CD4-positive, alpha-beta T cell treated with Interleukin-17A for 1 hour (primary cell): ENCODE measurements at places on chromosomes 16 and 17.

DNA sequence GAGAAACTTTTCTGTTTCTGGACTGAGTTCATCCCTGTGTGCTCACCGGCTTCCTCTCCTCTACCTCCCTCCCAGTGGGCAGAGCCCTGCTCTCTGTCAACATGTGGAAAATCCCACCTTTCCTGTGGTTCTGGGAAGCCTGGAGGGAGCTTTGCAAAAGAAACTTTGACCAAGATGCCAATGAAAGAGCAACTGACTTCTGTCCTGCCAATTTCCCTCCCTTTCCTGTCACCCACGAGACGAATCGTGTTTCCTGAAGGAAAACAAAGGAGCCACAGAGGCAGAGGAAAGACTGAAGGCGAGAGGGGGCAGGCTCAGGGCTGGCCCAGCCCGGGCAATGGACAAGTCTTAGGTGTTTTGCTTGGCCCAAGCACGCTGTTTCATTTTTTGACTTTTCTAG lies 82.8 kb downstream of the PLCG2 start:
- DNase-seq = no peak

DNA sequence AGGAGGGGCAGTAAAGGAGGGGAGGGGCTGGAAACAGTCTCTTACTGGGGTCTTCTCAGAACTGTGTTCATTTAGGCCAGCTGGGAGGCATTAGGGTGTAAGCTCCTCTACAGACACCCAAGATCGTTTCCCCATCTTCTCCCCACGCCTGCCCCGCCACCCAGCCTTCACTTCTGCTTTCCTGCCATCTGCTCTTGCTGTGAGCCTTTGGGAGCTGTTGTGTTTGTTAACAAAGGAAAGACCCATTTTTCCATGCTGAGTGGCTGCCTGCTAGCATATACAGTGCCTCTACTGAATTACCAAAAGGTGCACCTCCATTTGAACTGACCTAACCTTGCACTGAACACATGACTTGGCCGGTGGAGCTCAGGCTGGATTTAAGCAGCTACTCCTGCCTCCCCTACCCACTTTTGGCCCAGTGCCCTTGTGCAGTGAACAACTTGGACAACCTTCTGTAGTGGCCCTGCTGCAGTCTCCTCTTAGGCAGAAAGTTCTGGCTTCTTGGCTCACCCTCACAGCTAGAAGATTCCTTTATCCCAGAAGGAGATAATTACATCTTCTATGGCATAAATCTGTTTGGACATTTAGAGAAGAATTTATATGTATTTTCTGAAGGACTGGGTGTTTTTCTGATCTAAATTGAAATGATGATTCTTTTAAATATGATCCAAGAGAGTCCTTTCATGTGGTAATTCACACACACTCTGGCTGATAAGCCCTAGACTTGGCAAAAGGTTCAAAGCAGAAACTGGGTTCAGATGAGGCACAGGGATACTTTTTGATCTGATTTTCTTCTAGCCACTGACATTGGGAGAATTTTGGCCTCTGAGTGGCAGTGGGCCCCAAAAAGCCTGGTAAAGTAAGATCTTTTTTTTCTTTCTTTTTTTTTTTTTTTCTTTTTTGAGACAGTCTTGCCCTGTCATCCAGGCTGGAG lies 81.9 kb upstream of the HNF1B start:
- DNase-seq = no peak

DNA sequence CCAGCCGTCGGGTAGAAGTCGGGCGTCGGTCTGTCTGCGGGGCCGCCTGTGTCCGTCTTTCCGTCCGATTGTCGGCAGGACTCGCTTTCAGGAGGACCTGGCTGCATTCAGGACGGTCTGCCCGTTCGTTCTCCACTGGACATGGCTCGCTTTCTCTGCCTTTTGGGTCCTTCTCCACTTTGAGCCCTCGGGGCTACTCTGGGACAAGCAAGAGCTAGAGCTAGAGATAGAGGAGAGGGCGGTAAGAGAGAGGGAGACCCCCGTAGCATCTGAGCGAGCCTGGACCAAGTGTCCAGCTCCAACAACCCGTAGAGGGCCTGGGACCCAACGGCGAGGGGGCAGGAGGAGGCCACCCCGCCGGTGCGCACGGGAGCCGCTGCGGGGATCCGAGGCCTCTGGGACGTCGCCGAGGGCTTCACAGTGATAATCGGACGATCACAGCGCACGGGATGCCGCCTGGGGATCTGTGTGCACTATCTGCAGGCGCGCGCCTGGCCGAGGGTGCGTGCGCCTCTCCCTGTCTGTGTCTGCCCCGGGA lies 4.5 kb downstream of the TBX4 start:
- no peak for DNase-seq

- no peak for DNase-seq
Observed at GRCh38 chr17:6160911-6161855, 91.0 kb downstream of the WSCD1 start.

DNA sequence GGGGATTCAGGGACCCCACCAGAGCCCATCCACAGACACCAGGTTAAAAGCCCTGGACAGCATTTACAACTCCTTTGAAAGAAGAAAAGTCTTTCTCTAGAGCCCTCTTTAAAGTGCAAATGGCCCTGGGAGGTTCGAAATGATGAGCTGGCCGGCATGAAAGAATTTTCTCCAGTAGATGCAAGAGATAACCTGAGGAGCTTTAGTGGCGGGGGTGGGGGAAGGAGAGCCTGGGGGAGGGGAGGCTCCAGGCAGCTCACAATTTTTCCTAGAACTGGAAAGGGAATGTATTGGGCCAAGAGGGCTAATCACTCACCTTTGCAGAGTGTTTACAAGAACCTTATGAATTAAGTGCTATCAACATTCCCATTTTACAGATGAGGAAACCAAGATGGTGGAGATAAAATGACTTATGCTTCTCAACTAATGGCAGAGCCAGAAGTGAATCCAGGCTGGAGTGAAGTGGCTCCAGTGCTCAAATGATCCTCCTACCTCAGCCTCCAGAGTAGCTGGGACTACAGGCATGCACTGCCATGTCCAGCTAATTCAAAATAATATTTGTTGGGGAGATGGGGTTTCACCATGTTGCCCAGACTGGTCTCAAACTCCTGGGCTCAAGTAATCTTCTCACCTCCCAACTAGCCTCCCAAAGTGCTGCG lies 4.2 kb upstream of the CDH1 start:
- no peak for DNase-seq

- no peak for DNase-seq
Observed at GRCh38 chr17:49431743-49432142, 17.1 kb upstream of the PHB1 start.

GRCh38 chr17:6556121-6557039 lies at the start of gene PITPNM3:
PITPNM3 (minus strand) TSS chr17:6556555; CDS start chr17:6556406, 149 bp downstream.
- no peak for DNase-seq

DNA sequence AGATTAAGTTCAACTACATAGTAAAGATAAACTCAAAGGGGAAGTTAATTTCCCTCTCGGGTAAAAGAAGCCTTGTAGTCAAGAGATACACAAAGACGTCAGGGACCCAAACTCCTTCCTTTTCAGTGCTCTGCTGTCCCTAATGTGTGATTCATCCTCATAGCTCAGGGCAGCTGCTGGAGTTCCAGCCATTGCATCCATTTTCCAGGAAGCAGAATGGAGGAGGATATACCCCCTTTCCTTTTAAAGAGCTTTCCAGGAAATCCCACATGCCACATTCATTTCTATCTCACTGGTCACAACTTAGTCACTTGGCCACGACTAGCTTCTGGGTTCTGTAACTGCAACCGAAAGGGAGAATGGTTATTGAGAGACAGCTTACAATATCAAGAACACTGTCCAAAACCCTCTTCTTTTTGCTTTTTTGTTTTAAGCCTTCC lies 95.3 kb downstream of the SOCS1 start:
- DNase-seq = no peak

- no peak for DNase-seq
Observed at GRCh38 chr17:61040666-61041065, 359.0 kb upstream of the TBX2 start.

DNA sequence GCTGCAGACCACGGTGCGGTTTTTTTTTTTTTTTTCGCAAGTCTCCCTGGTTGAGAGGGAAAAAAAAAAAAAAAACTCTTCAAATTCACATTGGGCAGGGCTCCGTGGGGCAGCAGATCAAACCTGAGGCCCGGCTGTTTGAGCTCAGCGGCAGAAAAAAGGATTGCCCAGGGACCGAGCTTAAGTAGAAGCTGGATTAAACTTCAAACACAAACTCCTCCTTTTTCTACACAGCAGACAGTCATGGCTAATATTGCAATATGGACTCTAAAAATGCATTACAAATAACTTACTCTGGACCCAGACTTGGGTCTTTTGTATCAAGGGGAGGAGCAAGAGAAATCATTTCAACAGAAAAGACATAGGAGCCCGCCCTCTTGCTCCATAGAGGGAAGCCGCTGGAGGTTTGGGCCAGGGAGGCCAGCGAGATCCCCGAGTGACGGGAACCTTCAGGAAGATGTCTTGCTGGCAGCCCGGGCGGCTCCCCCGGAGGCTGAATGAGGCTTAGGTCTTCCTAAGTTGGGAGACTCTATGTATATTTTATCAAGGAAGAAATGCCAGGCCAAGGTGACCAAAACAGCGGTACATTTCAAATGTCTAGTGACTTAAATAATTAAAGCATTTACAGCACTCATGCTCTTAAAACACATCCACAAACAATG lies 167.7 kb downstream of the ZNF423 start:
- no peak for DNase-seq

- DNase-seq = peak; percentile 21
Observed at GRCh38 chr16:55257966-55258613, 65.9 kb upstream of the IRX6 start.

DNA sequence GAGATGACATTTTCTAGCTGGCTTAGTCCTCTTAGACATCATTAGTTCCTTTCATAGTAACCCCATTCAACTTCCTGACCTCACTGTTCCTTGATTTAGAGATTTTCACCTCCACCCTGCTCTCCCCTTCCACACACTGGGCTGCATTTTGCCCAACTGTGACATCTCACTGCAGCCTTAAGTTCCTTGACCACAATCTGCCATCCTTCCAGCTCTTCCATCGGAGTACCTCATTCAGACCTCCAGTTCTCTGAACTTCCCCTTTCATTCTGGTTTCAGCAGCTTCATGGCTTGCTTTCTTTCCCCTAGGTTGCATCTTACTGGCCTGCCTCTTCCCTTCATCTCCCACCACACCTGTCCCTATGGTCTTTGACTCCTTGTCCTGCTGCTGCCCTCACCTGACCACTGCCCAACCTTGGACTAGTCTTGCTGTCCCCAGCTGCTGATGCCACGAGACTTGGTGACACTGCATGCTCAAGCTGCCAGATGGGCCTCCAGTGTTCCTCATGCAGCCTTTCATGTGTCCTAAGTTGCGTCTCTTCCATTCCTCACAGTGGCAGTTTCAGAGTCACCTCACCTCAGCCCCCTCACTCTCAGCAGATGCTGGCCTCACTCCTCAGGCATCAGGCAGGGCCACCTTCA lies 40.8 kb downstream of the NUP88 start:
- DNase-seq = no peak

- no peak for DNase-seq
Observed at GRCh38 chr17:79955691-79956440, 79.8 kb downstream of the TBC1D16 start.

DNA sequence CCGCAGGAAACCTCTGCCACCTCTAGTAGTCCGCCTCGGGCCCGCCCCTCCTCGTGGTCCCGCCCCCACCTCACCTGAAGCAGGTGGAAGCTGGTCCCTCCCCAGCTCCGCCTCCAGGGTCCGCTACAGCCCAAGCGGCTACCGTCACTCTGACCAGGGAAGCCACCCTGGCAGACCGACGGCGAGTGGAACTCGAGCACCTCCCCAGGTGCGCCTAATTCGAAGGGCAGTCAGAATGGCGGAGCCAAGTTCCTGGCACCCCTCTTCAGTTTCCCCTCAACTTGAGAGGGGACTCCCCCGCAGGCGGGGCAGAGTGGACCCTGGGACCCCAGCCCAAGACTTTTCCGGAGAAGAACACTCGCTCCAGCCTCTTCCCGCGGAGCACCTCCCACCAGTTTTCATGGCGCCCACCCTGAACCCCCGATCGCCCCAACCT lies 507 bp downstream of the FHOD1 start:
- DNase-seq = no peak

- DNase-seq = no peak
Observed at GRCh38 chr16:16972831-16973230, 497.9 kb downstream of the XYLT1 start.

DNA sequence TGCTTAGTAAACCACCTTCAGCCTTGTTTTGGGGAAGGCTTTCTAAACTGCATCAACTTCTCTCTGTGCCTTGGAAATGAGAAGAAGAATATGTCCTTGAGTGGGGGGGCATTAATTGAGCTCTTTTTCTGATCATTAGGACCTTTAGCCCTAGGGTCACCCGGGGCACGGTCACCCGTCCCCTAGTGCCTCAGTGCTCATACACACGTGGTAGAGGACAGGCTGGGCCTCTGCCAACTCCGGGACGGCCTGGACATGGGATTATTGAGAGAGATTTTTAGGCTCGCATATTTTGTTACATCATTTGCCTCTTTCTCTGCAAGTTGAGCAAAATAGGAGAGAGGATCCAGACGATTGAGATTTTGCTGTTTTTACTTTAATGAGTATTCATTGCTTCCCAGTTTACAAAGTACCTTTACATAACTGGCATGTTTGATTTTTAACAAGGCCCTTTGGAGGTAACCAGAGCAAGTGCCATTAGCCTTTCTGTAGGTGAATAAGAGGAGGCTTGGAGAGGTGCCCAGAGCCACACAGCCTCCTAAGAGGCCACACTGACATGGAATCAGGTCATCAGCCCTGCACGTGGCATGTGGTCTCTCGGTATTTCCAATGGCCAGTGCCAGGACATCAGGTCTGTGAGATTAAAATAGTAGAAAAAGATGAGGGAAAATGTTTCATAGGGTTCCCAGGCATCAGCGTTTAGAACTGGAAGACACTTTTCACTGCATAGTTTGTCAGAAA lies 11.1 kb downstream of the PMM2 start:
- DNase-seq = no peak

DNA sequence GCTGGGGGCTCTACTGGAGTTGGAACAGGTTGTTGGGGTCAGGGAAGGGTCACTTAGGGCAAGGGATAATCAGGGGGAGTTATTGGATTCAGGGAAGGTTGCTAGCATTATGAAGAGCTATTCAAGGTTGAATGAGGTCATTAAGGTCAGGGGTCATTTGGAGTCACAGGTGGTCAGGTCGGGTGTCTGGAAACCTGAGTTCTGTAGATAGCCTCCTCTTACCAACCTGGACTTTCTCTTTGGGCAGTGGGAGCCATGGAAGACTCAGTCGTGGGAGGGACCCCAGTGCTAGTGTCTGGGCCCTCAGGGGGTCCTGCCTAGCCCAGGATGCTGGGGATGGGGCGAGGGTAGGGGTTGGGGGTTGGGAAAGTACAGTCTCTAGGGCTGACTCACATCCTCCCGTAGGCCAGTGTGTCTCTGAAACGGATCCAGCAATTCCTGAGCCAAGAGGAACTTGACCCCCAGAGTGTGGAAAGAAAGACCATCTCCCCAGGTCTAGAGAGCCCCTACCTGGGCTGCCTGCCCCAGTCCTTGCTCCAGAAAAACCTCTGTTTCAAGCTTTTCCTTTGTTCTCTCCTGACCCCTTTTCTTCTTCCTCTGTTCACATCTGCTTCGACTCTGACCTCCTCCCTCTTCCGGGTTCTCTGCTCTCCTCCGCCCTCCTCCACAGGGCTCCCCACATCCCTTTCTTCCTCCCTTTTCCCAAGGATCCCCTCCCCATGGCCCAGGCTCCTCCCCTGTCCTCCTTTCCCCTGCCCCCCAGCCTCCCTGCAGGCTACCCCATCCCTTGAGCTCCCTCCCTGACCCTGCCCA lies 33.5 kb downstream of the ABCC3 start:
- no peak for DNase-seq

- peak; percentile 25 for DNase-seq
Observed at GRCh38 chr17:68491381-68492231, 20.6 kb upstream of the PRKAR1A start.
